ENCODE measurements at places on chromosomes 4 and X. TPM values are rescaled to one million over a fixed set of nuclear protein-coding genes. Genes with fewer than 3 reads are reported as not detected.

SPANXN1 gene
- not detected for total RNA-seq

ARX gene
- not detected for total RNA-seq

MAGED4 gene
- 19.0 TPM for total RNA-seq

REELD1 gene
- not detected for total RNA-seq

FAT1 gene
- total RNA-seq, result 83.3 TPM

MAGED4B gene
- 87.9 TPM for total RNA-seq

PDGFRA gene
- 63.1 TPM for total RNA-seq

AWAT2 gene
- total RNA-seq, result not detected

NLGN4X gene
- total RNA-seq, result not detected

PPEF2 gene
- total RNA-seq, result not detected

SETD7 gene
- 41.6 TPM for total RNA-seq

DTHD1 gene
- not detected for total RNA-seq

CCNA2 gene
- 83.6 TPM for total RNA-seq

MAGEA8 gene
- not detected for total RNA-seq

SMR3B gene
- not detected for total RNA-seq

IL1RAPL1 gene
- 0.58 TPM for total RNA-seq

SHISA3 gene
- total RNA-seq, result 2.6 TPM

EGFL6 gene
- total RNA-seq, result not detected

CT45A5 gene
- total RNA-seq, result not detected

NAA15 gene
- 23.9 TPM for total RNA-seq

DCAF16 gene
- 12.4 TPM for total RNA-seq

CENPE gene
- total RNA-seq, result 14.4 TPM

SHROOM4 gene
- 1.2 TPM for total RNA-seq

NKX6-1 gene
- total RNA-seq, result not detected

TCP11X2 gene
- not detected for total RNA-seq

LIMCH1 gene
- total RNA-seq, result 0.18 TPM

LAMP2 gene
- 170 TPM for total RNA-seq

TMEM271 gene
- not detected for total RNA-seq

DIPK2B gene
- total RNA-seq, result not detected

VEGFC gene
- total RNA-seq, result 39.3 TPM

GK gene
- 12.4 TPM for total RNA-seq

GJB1 gene
- not detected for total RNA-seq

PIN4 gene
- 9.7 TPM for total RNA-seq

SHOX gene
- not detected for total RNA-seq

MRPL1 gene
- 37.2 TPM for total RNA-seq

CENPVL3 gene
- not detected for total RNA-seq

NLGN3 gene
- not detected for total RNA-seq

SPANXN4 gene
- not detected for total RNA-seq

RAB33A gene
- total RNA-seq, result 8.1 TPM

NDP gene
- total RNA-seq, result 0.29 TPM

SPANXD gene
- not detected for total RNA-seq

DCAF12L1 gene
- total RNA-seq, result not detected

SPOCK3 gene
- total RNA-seq, result under 0.01 TPM

FGA gene
- not detected for total RNA-seq

CFAP47 gene
- not detected for total RNA-seq

SULT1B1 gene
- total RNA-seq, result 1.2 TPM

ARHGAP4 gene
- total RNA-seq, result 10.6 TPM

EMD gene
- 86.5 TPM for total RNA-seq

SHROOM2 gene
- 11.9 TPM for total RNA-seq

TRAPPC11 gene
- 30.5 TPM for total RNA-seq

TAB3 gene
- total RNA-seq, result 9.0 TPM

SRPX2 gene
- total RNA-seq, result 61.3 TPM

Data from myometrial cell (primary cell).